ENCODE measurements at places on chromosomes 5 and 9.

DNA sequence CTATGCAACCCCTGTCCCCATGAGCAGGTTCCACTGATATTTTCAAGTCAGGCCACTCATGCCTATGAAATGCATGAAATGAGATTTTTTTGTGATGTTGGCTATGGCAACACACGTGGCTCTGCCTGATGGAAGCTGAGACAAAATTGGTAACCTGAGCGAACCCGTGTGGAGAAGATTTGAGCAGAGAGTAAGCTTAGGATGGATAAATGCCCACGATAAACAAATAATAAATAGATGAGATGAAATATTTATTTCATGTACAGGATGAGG, 153.4 kb upstream of the IER5L start:
- no peak for DNase-seq

DNA sequence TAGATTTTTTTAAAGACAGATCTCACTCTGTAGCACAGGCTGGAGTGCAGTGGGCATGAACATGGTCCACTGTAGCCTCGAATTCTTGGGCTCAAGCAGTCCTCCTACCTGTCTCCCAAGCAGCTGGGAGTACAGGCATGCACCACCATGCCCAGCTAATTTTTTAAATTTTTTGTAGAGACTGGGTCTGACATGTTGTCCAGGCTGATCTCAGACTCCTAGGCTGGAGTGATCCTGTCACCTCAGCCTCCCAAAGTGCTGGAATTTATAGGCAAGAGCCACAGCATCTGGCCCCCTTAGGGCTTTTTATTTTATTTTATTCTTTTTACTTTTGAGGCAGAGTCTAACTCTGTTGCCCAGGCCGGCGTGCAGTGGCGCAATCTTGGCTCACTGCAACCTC, 56.4 kb downstream of the NSD1 start:
- no peak for DNase-seq

- DNase-seq, result no peak
Measured at GRCh38 chr5:135576075-135576599, 2.7 kb downstream of the CXCL14 start.

- no peak for DNase-seq
Measured at GRCh38 chr9:91192381-91193086, 169.2 kb downstream of the AUH start.

GRCh38 chr9:21543187-21543586, 61.1 kb upstream of the IFNE start:
- DNase-seq, result no peak

DNA sequence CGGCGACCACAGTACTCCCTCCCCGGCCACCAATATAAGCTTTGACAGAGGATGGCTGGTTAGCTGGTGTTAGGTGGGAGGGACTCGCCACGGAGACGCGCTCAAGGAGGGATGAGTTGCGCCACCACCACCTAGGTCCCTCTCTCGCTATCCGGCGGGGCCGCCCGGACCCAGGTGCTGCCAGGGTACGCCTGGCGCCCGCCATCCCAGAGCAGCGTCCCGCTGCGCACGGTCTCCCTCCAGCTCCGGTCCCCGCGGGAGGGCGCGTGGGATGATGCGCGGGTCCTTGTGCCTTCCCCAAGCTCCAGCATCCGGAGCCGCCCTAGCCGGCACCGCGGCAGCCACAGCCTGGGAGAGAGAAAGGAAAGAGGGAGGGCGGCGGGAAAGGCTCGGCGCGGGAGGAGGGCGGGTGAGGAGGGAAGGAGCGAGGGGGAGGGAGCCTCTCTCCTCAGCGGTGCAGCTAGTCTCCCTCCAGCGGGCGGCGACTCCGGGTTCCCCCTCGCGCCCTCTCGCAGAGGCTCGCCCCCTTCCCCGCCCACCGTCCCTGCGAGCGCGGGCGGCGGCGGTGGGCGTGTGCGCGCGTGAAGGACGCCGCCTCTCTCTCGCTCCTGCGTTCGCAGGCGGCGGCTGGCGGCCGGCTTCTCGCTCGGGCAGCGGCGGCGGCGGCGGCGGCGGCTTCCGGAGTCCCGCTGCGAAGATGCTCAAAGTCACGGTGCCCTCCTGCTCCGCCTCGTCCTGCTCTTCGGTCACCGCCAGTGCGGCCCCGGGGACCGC, at the start of gene CAMK4:
TSS of gene CAMK4 (plus strand) at position 598 of the 774 bp plus-strand sequence. CDS start at position 698, 100 bp downstream.
- DNase-seq, result peak; percentile 67

GRCh38 chr9:78370991-78371390, 74.1 kb downstream of the PSAT1 start:
- no peak for DNase-seq

GRCh38 chr9:137745541-137745991, 126.8 kb downstream of the EHMT1 start:
- DNase-seq, result peak; percentile 82

DNA sequence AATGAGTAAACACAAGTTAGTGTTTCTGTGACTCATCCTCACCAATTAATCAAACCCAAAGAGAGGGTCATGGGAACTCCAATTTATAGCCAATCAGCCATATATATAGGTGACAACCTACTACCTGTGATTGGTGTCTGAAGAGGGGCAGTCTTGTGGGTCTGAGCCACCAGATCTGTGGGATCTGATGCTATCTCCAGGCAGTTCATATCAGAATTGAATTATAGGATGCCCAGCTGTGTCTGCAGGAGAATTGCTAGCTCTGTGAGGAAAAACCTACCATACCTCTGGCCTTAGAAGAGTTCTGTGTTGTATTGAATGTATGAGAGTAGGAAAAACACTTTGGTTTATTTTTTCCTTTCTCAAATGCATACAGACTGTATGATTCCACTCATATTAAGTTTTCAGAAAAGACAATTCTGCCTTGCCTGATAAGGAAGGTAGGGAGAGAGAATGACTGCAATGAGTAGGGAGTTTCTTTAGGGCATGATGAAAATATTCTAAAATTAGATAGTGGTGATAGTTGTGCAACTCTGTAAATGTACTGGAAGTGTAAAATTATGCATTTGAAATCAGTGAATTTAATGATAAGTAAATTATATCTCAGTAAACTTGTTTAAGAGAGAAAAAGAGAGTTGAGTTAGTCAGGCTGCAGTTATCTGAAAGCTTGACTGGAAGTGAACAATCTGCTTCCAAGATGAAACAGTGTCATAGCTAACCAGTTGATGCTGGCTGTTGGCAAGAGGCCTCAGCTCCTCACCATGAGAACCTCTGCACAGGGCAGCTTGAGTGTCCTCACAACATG, 274.9 kb downstream of the AUH start:
- DNase-seq, result no peak

GRCh38 chr9:107929443-107929842, 439.9 kb upstream of the KLF4 start:
- peak; percentile 60 for DNase-seq

DNA sequence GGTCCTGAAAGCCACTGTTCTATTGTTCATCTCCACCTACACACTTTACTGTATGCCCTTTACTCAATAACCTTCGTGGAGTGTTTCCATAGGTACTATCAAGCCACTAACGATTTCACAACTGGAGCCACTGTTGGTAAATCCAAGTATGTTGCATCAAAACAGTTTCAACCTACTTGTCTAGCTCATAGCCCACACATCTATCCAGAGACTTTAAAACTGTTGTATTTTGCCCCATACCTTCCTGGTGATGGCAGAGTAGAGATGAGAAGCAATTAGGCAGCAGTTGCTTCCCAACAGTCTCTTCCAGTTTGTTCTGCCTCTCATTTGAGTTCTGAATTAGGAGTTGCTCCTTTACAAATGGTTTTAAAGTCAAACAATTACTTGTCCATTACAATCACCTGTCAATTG, 607 bp downstream of the FAXDC2 start:
- no peak for DNase-seq

DNA sequence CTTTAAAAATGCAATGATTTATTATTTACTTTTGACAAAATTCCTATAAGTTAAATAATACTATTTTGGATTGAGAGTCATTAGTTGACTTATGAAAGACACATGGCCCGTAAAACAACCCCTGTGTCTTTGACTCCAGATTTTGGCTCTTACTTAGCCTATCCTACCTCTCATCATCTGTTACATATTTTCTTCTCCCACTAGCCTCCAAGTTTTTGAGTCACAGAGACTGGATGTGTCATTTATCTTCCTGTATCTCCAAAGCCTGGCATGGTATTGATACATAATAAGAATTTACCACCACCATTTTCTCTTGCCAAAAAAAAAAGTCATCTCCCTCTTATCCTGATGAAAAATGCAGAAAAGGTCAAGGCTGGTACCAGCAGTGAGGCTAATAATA, 99.9 kb downstream of the GABRB2 start:
- no peak for DNase-seq
